AG20443 (cell line): ENCODE measurements at places on chromosomes 3 and 15.

GRCh38 chr3:136437043-136437442, 186.9 kb downstream of the PCCB start:
- no peak for DNase-seq

- DNase-seq = no peak
Measured at GRCh38 chr3:126111566-126112475, 27.9 kb upstream of the SLC41A3 start.

DNA sequence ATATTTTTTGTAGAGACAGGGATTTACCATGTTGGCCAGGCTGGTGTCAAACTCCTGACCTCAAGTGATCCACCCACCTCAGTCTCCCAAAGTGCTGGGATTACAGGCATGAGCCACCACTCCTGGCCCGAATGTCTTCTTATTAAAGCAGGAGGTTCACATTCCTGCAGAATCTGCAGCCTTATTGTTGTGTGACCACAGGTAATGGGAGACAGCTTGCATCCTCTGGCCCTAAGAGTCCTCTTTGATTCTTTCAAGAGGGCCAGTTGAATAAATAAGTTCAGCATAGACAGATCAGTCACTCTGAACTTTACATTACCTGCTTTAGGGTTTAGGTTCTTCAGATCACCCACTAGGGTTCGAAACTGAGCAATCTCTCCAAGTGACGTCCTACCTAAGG, 172.9 kb upstream of the TOPAZ1 start:
- no peak for DNase-seq

DNA sequence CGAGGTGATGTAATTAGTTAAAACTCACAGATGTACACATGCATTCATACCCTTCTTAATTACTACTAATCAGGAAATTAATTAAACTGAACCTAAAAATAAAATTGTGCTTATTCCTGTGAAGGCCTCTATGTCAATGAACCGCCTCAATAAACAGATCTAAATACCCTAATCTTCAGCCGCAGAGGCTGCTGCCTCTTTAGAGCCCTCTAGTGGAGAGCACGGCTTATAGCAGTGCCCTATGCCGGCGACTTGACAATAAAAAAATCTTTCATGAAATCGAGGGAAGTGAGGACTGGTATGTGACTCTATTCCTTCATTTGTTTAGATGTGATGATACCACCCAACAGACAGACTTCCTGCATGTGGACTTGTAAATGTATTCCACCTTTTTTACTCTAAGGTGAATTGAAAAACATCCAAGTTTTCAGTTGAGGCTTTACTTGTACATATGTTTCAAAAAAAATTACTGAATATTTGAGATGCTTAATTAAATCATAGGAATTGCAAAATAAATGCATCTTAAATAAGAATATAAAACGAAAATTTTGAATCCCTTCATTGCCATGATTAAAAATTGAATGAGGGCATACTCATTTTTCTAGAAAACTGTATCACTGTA, 8.3 kb upstream of the EPHA3 start:
- DNase-seq = peak; percentile 71

- DNase-seq = no peak
Measured at GRCh38 chr3:196772102-196772501, 32.4 kb downstream of the PAK2 start.

- DNase-seq = no peak
Measured at GRCh38 chr3:32759342-32759741, 58.5 kb upstream of the TRIM71 start.

DNA sequence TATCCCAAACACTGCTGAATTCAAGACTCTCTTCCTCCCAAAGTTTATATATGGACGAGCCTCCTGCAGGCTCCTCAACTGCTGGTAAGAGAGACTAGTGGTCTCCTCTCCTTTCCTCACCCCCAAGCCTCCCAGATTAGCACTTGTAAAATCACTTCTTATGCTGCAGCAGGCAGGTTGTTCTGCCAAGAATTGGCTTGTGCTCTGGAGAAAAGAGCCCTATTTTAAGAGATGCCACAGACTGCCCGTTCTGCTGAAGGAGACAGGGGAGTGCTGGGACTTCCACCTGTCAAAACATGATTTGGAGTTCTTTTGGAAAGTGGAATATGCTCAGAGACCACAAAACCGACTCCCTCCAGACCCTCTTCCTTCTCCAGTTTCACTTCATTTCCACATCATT, 230.9 kb upstream of the EIF1B start:
- no peak for DNase-seq

DNA sequence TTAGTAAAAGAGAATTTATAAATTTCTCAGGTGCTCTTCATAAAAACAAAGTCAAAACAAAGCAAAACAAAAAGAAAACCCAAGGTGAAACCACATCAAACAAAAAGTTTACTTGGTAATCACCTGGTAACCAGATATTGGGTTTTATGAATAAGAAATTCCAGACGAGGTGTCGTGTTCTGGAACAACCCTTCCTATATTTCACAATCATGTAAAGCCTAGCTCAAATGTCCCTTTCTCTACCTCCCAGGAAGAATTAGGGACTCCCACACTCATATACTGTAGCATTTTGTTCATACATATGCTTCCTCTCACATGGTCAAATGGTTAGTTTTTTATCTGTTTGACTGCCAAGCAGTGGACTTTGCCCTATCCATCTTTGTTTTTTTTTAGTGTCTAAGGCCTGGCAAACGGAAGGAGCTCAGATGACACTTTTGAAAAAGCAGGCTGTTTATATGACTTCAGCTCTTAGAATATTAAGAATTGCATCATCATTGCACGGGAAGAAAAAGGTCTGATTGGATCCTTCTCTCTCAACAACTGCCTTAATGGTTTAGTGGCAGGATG, 326.7 kb upstream of the TBL1XR1 start:
- DNase-seq = no peak

DNA sequence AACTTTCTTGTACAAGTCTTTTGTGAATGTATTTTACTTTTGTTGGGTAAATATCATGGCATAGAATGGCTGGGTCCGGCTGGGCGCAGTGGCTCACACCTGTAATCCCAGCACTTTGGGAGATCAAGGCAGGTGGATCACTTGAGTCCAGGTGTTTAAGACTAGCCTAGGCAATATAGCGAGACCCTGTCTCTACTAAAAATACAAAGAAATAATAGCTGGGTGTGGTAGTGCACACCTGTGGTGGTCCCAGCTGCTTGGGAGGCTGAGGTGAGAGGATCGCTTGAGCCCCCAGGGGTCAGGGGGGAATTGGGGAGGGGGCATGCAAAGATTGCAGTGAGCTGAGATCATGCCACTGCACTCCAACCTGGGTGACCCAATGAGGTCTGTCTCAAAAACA, 52.9 kb downstream of the ANP32A start:
- DNase-seq = no peak

DNA sequence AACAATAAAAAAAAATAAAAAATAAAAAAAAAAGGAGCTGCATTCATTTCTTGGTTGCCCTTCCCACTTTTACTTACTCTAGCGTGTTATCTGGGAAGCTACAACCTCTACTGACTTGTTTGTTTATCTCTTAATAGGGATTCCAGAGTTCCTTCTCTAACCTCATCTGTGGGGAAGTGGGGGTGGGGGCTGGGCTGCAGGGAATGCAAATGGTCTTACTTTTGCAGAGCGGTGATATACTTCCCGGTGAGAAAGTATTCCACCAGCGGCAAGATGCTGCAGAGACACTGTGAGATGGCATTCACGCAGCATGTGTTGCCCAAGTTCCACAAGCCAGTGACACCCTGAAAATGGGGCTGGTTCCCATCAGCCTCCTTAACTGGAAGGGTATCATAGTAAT, 2.1 kb downstream of the USP50 start:
- no peak for DNase-seq

- DNase-seq = no peak
Measured at GRCh38 chr3:102223132-102223531, 211.7 kb upstream of the ZPLD1 start.

DNA sequence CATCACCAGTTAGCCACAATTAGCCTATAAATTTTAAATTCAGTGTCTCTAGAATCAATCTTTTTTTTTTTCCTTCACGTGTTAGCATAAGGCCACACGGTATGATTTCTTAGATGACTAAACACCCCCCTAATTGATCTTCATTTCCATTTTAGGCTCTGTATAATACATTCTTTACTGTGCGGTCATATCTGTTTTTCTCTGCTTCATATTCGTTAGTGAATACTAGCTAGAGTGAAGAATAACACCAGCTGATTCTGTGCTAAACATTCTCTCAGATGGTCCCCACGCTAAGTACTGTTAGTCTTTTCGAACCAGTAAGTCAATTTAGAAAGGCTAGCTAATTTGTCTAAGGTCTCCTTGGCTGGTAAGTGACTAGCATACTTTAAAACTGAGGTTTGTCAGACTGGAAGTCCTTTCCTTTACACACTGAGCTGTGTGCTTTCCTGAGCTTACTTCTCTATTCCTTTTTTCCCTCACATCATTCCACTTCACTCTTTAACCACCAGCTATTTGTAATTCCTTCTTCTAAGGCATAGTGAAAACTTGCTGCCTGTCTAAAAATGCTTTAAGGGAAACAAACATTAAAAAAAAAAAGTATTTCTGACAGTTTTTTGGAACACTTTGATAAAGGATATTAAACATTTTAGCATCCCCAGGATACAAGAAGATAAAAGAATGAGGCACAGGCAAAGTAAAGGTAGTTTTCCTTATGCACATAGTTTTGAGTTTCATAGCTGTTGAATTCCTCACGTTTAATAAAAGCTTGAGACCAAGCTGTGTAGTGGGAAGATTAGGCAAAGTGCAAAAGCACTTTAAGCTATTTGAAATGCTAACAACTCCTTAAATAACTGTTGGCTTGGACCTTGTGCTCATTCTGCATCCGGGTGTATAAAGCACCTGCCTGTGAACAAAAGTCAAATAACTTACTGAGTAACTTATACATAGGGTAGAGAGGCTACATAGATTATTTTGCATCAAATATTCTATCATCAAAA, 17.1 kb downstream of the ZFAND6 start:
- DNase-seq = no peak

DNA sequence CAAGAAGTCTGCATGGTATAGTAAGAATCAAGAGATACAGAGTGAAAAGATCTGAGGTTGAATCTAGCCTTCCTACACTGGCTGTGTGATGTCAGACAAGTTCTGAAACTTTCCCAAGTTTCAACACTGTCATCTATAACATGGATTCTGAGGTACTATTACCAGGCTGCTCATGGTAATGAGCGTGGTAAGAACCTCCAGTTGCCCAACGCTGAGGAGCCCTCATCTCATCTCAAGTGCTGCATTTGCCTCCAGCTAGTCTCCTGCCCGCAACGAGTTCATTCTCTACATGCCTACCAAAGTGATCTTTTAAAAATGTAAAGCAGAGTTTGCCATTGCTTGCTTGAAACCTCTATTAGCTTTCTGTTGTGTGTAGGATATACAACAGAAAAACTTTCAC, 168.1 kb downstream of the NEK11 start:
- DNase-seq = no peak

- no peak for DNase-seq
Measured at GRCh38 chr15:42528970-42529369, 19.6 kb downstream of the LRRC57 start.

DNA sequence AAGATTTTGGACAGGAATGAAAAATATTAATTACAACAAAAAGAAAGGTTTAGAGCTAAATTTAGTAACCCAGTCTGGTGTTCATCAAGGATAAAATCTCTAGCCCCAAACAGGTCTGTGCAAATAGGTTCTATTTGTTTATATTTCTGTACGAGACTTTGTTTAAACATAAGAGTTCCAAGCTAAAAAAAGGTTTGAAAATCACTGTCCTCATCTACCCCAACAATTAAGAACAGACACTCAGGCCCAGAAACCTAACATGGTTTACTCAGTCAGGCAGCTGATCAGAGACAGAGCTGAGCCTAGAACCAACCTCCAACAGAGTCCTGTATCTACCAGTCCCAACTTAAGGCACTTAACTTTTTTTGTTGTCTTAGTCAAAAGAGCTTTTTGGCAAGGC, 49.3 kb downstream of the SNX4 start:
- DNase-seq = no peak

DNA sequence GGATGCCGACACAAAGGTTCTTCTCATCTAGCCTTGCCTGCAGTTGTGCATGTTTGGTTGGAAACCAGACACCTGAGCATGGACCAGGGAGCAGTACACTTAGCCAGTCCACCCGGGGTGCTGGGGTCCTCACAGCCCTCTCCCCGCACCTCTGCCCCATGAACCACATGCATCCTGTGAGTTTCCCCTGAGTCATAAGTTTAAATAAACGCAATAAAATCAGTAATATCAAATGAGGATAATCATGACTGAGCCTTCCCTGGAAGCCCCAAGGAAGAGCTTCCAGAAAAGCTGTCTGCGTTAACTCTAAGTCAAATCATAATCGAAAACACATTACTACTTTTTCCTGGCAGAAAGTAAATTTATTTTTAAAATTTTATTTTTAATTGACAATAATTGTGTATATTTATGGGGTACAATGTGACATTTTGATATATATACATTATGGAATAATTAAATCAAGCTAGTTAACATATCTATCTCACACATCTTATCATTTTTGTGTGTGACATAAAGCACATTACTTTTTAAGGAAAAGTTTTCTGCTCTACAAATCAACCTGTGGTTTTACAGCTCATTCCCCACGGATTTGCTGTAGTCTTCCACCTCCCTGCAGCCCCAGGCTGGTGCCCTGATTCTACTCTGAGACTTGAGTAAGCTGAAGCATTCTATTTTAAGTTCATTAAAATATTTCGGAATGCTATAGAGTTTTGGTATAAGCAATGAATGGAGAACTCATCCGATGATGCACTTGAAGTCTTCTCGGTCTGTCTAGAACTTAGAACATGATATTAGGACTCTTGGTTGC, 166.0 kb upstream of the EIF1B start:
- DNase-seq = peak; percentile 40

DNA sequence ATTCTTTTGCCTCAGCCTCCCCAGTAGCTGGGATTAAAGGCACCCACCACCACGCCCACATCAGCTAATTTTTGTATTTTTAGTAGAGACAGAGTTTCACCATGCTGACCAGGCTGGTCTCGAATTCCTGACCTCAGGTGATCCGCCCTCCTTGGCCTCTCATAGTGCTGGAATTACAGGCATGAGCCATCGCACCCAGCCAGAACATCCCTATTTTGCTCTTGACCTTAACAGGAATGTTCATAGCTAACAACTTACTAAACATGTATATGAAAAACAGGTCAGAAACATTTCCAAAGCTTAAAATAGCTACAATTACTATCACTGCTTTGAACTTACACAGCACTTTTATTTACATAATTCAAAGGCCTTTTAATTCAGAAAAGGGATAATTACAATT, 33.7 kb downstream of the UQCC5 start:
- no peak for DNase-seq

DNA sequence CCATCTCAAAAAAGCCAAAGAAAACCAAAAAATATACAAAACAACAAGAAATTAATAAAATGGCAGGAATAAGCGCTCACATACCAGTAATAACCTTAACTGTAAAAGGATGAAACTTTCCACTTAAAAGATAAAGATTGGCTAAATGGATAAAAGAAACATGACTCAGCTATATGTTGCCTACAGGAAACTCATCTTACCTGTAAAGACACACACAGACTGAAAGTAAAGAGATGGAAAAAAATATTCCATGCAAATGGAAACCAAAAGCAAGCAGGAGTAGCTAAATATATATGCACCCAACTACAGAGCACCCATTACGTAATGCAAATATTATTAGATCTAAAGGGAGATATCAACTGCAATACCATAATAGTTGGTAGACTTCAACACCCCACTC, 49.7 kb downstream of the ADAM10 start:
- DNase-seq = no peak

GRCh38 chr3:37661615-37662306, 199.9 kb upstream of the CTDSPL start:
- DNase-seq = no peak

GRCh38 chr3:183554377-183554776, 1.1 kb downstream of the KLHL6 start:
- DNase-seq = no peak

- no peak for DNase-seq
Measured at GRCh38 chr3:172585954-172586353, 62.7 kb upstream of the TNFSF10 start.
